ENCODE measurements at places on chromosomes 7 and 10. TPM values are rescaled to one million over a fixed set of nuclear protein-coding genes. Genes with fewer than 3 reads are reported as not detected.

TMEM273 gene
- 3.1 TPM for polyA plus RNA-seq

DNA sequence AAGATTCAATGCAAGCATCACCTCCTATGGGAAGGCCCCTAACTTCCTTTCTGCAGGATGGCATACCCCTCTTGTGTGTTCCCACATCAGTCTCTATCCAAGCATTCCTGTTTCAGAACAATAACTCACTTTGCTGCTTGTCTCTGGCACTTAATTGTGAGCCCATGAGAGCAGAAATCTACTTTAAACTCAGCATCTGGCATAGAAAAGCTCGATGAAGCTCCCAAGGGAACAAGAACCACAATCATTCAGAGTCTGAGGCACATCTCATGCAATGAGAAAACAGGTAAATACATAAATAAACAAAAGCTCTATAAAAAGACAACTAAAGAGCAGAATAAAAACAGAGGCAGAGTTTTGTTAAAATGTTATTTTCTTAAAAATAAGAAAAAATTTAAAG is 66.2 kb downstream of the VPS41 start:
- no peak for DNase-seq

- no peak for DNase-seq
Observed at GRCh38 chr7:153401795-153402720, 642.5 kb downstream of the ACTR3B start.

- no peak for DNase-seq
Observed at GRCh38 chr7:82745117-82745516, 301.5 kb upstream of the CACNA2D1 start.

All from renal cortex interstitium (tissue), 15 donors.